ENCODE measurements at places on chromosomes 2 and 18. TPM values are rescaled to one million over a fixed set of nuclear protein-coding genes. Genes with fewer than 3 reads are reported as not detected.

Gene ATRAID
- 69.9 TPM for total RNA-seq

Gene SEPTIN10
- 5.8 TPM for total RNA-seq

DNA sequence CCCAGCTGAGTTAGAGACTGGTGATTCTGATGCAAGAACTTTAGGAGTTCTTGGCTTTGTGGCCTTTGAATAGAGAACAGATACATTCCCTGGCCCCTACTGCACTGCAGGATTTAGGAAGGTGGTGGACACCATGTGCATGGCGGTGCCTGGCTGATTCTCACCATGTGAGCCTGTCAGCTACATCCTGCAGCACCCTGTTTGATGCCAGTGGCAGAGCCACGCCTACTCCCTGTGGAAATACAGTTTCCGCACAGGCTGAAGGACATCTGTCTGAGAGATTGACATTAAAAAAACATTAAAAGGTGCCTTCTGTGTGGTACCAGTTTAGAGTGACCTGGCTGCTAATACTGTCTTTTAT is 50.0 kb downstream of the KCNE4 start:
- DNase-seq, result no peak

DNA sequence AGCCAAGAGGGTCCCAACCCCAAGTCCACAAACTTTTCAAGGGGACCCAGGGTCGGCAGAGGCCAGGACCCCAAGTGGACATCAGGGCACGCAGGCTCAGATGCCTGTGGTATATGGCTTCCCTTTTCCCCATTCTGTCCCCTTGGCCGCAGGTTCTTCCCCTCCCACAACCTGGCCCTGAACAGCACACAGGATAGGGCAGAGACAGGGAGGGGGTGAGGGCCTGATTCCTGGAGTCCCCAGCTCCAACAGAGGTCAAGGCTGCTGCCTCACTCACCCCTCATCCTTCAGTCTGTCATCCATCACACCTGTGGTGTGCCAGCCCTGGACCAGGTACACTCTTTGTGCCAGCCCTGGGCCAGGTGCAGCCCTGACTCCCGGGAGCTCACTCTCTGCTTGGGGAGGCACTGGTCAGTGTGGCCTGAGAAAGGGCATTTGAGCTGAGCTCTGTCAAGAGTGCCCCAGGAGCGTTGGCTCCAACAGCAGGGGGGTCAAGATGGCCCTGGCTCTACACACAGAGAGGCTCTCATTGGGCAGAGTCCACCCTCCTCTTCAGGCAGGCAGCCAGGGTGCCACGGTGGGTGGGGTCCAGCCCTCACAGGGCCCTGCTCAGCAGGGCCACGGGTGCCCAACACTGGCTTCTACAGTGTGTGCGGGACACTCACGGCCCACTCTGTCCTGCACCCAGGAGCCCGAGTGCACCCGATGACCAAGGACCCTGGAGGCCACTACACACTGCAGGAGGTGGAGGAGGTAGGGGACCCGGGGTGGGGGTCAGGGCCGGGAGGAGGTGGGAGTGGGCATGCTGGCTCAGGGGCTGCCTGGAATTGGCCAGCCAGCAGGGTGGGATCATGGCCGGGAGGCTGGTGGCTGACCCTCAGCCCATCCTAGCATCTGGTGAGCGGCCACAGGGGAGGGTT is 1.6 kb downstream of the AGXT start:
- no peak for DNase-seq

DNA sequence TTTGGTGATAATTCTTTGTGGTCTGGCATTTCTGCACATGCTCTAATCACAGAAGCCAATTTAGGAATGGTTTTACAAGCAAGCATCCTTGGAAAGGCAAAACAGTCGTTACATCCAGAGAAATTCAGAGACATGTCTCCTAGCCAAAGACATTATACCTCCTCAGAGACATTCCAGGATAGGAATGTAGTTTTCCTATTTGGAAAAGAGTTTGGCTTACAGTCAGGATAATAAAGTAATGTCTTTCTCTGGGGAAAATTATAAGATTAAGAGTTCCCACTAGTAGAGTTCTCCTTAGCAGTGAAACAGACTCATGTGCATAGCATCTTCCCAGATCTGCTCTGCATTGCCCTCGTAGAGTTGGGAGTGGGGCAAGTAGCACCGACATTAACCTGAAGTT is 753.6 kb upstream of the TMEFF2 start:
- no peak for DNase-seq

DNA sequence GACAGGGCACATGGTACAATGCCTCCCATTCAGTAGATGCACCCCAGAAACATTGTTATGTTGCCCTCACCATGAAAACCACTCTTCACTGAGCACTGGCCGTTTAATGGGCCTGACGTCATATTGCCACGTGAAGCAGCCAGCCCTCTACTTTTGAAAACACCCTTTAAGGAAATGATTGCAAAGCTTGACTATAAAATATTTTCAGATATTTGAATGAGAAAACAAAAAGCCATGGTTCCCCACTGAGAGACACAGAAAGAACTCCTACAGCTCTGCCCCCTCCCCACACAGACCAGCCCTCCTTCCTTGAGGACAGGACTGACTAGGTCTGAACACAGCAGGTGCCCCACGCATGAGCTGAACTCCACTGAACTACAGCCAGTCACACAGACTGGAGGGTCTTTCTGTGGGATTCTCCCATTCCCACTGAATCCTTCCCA is 349.1 kb downstream of the ANAPC1 start:
- DNase-seq, result no peak

Gene MRPL19
- total RNA-seq, result 45.2 TPM

DNA sequence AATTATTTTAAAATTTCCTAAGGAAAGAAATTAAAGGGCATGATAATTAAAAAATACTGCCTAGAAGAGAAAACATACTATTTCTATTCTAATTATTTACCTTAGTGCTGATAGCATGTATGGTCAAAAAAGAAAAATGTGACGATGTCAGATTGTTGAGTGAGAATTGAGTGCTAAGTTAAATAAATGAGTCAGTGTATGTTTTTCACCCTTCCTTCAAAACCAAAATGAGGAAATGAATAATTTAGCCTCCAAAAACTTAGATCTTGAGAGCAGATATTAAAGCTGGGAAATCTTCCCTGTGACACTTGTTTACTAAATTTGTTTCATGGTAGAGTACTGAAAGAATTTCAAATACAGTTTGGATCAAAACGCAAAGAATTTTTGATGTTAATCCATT is 58.6 kb upstream of the NYAP2 start:
- DNase-seq, result no peak

GRCh38 chr2:74142340-74142739 is 5.4 kb downstream of the BOLA3 start:
- no peak for DNase-seq

Gene TXNDC2
- total RNA-seq, result not detected

DNA sequence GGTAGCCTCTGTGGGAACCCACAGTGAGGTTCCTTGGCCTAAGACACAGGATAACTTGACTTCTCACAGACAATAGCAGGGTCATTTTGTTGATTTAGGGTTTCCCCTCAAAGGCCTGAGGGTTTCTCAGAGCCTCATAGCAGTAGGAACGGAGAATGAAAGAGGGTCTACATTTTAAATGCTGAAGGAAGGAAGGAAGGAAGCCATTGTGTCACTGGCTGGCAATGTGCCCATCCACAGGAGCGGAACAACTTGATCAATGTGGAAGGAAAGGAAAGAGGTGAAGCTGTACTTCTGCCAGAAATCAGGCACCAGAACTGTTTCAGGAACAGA is 5.1 kb downstream of the IL1B start:
- DNase-seq, result no peak

DNA sequence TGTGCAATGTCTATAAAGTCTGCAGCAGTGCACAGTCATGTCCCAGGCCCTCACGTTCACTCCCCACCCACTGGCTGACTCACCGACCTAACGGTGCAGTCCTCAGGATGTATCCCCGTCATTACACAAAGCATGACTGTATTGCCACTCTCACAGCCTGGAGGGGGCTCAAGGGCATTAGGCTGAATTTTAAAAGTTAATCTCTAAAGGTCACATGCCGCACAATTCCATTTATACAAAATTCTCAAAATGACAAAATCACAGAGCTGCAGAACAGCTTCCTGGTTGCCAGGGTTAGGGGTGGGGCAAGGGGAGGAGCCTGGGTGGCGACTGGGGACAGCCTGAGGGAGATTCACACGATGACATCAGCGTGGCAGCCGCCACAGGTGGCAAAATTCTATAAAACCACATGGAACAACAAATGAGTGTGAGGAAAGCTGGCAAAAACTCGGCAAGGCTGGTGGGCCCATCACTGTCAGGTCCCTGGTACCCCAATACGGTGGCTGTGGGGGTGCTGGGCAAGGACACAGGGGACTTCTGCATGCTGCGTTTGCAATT is 97.6 kb downstream of the NDUFA10 start:
- peak; percentile 89 for DNase-seq

Gene VIT
- total RNA-seq, result not detected

- DNase-seq, result peak; percentile 69
Measured at GRCh38 chr2:24083567-24084385, 858 bp downstream of the TP53I3 start.

- no peak for DNase-seq
Measured at GRCh38 chr2:178865146-178865936, 58.1 kb upstream of the TTN start.

DNA sequence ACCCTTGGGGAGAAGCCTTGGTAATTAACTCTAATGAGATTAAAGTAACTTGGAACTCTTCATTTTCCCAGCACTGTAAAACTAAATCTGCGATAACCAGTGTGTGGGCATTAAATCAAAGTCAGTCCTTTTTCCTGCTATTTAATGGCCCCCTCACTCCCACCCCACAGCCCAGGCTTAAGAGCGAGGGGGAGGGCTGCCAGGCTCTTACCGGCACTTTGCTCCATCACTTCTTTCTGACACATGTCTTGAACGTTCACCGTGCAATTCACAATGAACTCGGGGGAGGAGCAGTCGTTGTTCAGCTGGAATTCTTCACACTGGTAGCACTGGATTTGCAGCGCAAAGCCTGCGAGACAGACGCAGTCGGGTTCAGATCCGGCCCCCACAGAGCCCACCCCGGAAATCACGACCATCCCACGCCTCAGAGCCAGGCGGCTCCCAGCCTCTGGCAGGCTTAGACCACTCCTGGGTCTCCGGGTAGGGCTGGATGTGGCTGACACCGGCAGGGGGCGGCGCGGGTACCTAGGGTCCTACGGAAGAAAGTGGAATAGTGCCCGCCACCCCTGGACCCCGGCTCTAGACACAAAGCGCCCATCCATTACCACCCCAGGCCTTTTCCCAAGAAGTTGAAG is 1.7 kb downstream of the LYPD1 start:
- no peak for DNase-seq

DNA sequence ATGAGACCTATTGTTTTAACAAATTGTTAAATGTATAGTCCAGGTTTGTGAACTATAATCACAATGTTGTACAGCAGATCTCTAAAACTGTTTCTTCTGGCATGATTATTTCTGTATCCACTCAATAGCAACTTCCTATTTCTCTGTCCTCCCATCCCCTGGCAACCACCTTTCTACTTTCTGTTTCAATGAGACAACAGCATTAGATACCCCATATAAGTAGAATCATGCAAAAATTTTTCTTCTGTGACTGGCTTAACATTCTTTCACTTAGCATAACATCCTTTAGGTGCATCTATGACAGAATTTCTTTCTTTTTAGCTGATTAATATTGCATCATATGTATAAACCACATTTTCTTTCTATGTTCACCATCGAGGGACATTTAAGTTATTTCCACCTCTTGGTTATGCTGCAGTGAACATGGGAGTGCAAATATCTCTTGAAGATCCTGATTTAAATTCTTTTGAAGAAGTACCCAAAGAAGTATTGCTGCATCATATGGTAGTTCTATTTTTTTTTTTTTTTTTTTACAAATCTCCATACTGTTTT is 713.5 kb downstream of the LRP1B start:
- no peak for DNase-seq

GRCh38 chr18:47717257-47717656 is 213.2 kb downstream of the SMAD2 start:
- no peak for DNase-seq

Gene TNFRSF11A
- total RNA-seq, result 9.3 TPM

Gene NDUFS1
- 90.4 TPM for total RNA-seq

GRCh38 chr2:88221365-88221942 is 51.3 kb downstream of the THNSL2 start:
- DNase-seq, result no peak

GRCh38 chr2:120969613-120970355 is 234.1 kb downstream of the GLI2 start:
- no peak for DNase-seq

- DNase-seq, result no peak
Measured at GRCh38 chr2:240511351-240512108, 46.3 kb downstream of the ANKMY1 start.

GRCh38 chr18:12333506-12334290 is 25.7 kb downstream of the TUBB6 start:
- no peak for DNase-seq

Gene SH2D6
- 1.7 TPM for total RNA-seq

Gene NR4A2
- 19.1 TPM for total RNA-seq

- no peak for DNase-seq
Measured at GRCh38 chr2:132656266-132656975, 13.6 kb downstream of the LYPD1 start.

Gene FARSB
- total RNA-seq, result 58.5 TPM

DNA sequence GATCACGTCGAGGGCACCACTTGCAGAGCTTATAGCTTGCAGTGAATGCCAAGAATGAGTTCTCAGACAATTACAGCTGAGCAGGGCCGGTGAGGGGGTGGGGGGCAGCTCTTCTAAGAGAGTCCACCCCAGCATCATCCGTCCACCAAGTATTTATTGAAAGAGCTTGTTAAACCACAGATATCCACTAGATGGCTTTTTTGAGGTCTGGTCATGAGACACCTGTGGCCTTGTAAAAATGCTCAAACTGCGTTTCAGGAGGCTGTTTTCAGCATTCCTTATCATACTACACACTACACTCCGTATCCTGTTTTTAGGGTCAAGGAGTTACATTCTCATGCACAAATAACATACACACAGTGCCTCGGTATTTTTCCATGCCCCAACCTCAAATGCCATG is 51.5 kb downstream of the DNAJC10 start:
- DNase-seq, result no peak

DNA sequence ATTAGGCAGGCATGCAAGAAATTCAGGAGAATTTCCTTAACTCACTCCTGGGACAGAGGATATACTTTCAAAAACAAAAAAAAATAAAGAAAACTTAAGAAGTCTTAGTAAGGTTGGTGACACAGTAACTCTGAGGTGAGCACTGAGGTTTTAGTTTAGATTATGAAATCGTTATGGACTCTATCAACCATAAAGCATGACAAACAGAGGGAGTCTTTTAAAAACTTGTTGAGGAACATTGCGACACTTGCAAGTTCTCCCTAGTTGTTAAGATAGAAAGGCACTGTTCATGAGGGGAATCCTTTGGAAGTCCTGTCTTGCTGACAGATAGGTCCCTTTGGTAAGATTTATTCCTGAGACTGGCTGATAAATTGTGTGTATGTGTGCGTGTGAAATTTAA is 194.3 kb upstream of the ERBB4 start:
- DNase-seq, result no peak

GRCh38 chr2:119702203-119702917 is 23.4 kb downstream of the TMEM177 start:
- no peak for DNase-seq

Gene WDSUB1
- total RNA-seq, result 6.8 TPM

- DNase-seq, result no peak
Measured at GRCh38 chr18:54742120-54742519, 86.2 kb upstream of the RAB27B start.

GRCh38 chr2:74984947-74985637 is 26.6 kb downstream of the POLE4 start:
- DNase-seq, result no peak

All from activated CD4-positive, alpha-beta T cell treated with anti-CD3 and anti-CD28 coated beads for 36 hours (primary cell).